ENCODE measurements at places on chromosomes 11 and 22.
A peak's percentile ranks its signal among the peaks of the same experiment; 100 is the strongest.

DNA sequence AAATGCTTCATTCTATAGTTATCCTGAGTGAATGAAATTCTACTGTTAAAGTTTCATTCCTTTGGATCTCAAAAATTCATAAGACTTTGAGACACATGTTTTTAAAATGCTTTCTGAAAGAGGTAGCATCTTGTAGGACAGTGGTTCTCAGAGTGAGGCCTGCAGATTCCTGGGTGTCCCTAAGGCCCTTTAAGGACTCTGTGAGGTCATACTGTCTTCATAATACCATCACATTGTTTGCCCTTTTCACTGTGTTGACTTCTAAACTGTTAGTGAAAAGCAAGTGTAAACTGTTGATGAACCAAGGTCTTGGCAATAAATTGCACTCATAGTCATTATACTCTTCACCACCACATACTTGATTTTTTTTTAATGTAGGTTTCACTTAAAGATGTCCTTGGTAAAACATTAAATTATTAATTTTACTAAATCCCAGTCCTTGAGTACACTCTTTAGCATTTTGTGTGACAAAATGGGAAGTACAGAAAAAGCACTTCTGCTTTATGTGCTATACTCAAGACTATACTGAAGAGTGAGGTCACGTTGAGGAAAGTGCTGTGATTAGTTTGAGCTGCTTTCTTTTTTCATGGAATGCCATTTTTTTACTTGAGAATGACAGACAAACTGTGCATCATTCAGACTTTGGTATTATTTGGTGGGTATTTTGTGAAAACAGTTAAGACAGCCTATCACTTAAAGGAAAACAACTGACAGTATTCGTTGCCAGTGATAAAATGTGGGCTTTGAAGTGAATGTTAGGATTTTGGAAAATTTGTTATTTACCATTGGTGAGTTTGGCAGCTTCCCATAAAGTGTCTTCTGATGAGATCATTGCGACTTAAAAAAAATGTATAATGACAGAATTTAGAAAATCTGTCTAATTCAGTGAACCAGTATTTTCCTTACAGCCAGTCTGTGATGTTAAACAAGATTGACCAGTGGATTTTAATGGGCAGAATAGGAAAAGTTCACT, 61.1 kb downstream of the SPECC1L start:
- DNase-seq, result no peak

DNA sequence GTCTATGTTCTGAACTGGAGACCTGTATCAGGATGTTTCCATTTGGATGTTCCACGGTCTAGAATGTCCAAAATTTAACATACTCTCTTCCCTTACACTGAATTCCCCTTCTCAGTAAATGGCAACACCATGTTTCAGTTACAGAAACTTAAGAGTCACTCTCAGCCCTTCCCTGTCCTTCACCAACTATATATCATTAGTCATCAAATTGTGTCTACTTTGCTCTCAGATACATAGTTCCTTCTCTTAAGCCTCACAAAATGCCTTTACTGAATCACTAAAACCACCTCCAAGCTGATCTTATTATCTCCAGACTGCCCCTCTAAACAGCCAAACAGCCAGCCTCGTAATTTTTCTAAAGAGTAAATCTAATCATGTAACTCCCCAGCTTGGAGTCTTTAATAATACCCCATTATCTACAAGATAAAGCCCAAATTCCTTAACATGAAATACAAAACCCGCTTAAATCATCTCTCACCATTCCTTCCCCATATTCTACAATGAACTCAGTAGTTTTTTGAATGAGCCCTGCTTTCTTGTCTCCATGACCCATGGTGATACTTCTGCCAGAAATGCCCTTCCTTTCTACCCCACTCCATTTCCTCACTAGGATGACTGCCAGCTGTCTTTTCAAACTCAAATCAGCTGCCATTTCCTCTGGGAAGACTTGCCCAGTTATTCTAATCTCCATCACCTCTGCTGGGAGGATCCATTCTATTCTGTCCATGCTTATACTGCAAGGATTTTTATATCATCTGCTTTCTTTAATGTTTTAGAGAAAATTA, 102.7 kb upstream of the ARHGAP42 start:
- no peak for DNase-seq

GRCh38 chr22:24091551-24092420, 80.7 kb downstream of the CABIN1 start:
- peak; percentile 15 for DNase-seq

- no peak for DNase-seq
These were observed 38.8 kb downstream of the PDE2A start for GRCh38 chr11:72635309-72635915.

- DNase-seq, result no peak
These were observed 453.6 kb downstream of the TMEM135 start for GRCh38 chr11:87491381-87491780.

DNA sequence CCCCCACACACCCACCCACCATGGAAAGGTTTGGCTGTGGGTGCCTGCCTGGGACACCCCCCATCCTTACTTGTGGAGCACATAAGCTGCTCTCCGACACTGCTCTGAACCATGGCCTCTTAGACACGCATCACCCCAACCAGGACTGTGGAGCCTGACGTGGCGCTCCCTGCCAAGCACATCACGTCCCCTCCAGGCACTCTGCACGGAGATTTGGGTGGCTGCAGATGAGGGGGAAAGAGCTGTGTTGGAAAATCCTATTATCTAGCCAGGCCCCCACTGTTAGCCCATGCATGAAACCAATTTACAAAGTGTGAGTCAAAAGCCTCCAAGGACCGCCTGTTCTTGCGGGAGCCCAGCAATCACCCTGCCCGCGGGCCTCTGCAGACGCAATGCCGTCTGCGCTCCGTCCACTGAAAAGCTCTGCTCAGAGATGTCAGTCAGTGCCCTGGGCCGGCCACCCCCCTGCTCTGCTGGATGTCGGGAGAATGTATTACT, 163.4 kb upstream of the NECTIN1 start:
- DNase-seq, result no peak

DNA sequence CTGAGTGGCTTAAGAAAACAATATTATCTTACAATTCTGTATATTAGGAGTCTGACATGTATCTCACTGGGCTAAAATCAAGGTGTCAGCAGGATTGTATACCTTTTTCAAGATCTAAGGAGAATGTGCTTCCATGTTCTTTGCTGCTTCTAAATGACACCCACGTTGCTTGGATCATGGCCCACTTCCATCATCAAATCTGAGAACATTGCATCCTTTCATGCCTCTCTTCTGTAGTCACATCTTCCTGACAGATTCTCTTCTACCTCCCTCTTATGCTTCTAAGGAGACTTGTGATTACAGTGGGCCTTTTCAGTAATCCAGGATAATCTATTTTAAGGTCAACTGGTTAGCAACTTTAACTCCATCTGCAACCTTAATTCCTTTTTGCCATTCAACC, 499.4 kb downstream of the FAM181B start:
- no peak for DNase-seq

DNA sequence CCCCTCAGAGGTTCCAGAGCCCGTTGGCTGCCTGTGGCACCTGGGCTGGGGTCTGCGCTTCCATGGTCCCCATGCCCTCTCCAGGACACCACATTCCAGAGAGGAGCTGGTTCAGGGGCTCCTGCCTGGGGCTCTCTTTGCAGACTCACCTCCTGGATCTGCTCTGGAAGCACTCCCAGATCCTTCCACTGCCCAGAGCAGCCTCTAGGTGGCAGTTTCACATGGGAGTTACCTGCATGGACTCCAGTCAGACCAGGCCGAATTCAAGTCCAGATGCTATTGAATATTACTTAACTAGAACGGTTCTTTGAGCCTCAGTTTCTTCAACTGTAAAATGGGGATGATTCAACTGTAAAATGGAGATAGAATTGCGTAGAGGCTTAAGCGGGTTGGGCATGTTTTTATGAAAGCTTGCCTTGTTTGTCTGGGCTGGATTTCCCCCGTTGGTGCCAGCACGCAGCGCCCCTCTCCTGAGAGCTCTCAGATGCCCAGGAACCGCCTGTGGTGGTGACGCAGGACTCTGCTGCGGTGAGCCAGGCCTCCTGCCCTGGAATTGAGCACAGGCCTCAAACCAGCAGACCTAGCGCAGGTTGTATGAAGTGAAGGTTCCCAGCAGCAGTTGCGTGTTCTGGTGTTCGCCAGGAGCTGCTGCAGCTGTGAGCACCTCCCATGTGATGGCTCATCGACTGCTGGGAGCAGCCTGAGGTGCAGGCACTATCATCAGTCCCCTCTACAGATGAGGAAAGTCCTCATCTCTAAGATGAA, 44.2 kb downstream of the LMO1 start:
- no peak for DNase-seq

DNA sequence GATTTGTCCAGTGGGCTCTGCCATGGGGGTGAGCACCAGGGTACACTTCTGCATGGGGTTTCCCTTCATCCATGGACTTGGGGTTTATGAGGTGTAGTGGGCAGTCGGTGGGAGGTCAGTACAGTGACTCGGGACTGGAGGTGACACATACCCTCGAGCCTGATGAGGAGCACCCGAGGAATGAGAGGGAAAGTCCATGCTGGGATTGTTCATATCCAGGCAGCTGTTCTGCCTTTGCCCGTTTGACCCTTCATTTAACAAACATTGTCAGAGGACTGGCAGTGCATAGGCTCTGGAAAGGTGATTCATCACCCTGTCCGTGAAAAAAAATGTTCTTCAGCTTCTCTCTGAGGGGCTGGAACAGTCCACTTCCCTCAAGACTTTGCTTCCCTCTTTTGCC, 2.7 kb downstream of the NAV2 start:
- no peak for DNase-seq

GRCh38 chr22:46437671-46438440, 99.6 kb downstream of the CELSR1 start:
- no peak for DNase-seq

GRCh38 chr11:130592056-130592455, 143.6 kb downstream of the ADAMTS15 start:
- no peak for DNase-seq

GRCh38 chr22:48712558-48713271, 1115.0 kb downstream of the BRD1 start:
- DNase-seq, result peak; percentile 32

GRCh38 chr11:17526326-17526725, 17.9 kb downstream of the USH1C start:
- no peak for DNase-seq

DNA sequence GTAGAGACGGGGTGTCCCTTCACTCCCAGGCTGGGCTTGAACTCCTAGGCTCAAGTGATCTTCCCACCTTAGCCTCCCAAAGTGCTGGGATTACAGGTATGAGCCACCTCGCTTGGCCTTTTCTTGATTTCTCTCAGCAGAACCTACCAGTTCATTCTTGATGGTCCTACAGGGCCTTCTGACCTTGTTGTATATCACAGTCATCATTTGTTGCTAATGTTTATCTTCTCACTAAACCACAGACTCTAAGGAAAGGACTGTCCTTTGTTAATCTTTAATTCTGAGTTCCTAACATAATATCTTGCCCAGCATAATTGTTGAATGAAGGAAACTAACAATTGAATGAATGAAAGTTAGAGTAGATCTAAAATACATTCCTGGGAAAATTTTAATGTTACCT, 22.0 kb upstream of the ZC3H12C start:
- DNase-seq, result no peak

- DNase-seq, result no peak
These were observed 784.6 kb upstream of the ANO3 start for GRCh38 chr11:25547292-25547691.

GRCh38 chr11:24132471-24132870, 364.4 kb upstream of the LUZP2 start:
- no peak for DNase-seq

- DNase-seq, result no peak
These were observed 9.0 kb downstream of the LIMK2 start for GRCh38 chr22:31221084-31221483.

GRCh38 chr11:34143048-34143447, 37.6 kb downstream of the NAT10 start:
- DNase-seq, result peak; percentile 8

GRCh38 chr11:9219572-9219971, 45.6 kb downstream of the DENND5A start:
- DNase-seq, result no peak

DNA sequence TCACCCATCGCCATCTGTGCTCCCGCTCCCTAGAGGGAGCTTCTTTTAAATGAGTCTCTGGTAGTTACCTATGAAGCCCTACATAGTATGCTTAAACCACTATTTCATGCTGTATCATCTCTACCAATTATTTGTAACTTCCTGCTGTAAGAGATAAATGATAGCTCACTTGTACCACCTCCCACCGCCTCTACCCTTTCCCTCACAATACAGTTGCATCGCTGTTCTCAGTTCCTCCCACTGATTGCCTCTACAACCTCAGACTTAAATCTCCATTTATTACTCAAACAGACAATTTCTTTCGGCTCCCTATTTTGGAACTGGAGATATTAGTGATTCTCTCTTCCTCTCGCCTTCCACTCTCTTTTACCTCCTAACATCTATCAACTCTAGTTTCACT, 222.9 kb upstream of the ZC3H12C start:
- no peak for DNase-seq

- DNase-seq, result no peak
These were observed 24.3 kb downstream of the RPL27A start for GRCh38 chr11:8706673-8707432.

- DNase-seq, result no peak
These were observed 3.7 kb downstream of the FAM180B start for GRCh38 chr11:47589977-47590861.

DNA sequence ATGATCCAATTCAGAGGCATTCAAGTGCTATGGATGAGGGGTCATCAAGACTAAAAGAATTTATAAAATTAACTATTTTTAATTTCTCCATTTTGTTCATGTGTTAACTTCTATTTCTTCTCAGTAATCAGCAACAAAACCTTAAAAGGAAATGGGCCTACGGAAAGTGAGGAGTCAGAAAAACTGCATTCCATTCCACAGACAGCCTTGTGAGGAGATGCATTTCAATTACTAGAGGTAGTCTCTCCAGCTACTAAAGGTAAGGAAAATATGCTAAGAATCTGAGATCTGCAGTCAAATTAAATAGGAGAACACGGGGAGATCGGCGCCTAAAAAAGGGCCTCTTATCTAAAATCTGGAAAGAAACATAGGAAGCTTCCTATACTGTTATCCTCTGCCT, 661.7 kb downstream of the DLG2 start:
- DNase-seq, result no peak

DNA sequence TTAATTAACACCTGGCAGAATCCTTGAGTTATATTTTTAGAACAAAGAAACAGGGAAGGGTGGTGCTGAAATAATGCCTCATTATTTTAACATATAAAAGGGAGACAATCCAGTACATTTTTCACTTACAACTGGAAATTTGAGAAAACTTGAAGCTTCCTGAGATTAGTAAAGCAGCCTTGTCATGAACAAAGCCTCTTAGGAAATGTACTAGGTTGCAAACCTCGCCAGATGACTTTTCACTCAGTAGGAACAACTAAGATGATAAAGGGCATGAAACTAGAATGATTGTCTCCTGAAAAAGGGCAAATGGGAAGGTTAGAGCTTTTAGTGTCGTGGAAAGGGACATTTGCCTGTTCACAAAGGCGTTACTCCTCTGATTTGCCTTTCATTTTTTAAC, 289.6 kb downstream of the ETS1 start:
- no peak for DNase-seq

DNA sequence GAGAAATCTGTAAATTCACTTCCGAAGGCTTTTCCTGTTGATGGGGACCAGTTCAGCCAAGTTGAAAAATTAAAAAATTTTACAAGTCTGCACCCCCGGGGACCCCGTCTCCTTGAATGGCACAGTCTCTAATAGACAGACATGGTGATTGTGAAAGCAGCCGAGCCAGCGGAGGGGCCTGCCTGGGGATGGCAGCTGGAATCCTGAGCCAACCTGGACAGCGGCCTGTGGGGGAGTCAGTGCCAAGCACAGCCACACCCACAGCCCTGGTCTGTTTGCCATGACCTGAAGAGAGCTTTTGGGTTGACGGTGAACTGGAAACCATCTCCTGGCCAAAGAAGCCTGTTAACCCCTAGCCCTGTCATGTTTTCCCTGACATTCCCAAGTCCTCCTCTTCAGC, 64.7 kb downstream of the PARVG start:
- peak; percentile 73 for DNase-seq
